ENCODE measurements at places on chromosomes 6 and 20.

- DNase-seq = no peak
Observed at GRCh38 chr6:30829639-30830255, 54.6 kb upstream of the DDR1 start.

DNA sequence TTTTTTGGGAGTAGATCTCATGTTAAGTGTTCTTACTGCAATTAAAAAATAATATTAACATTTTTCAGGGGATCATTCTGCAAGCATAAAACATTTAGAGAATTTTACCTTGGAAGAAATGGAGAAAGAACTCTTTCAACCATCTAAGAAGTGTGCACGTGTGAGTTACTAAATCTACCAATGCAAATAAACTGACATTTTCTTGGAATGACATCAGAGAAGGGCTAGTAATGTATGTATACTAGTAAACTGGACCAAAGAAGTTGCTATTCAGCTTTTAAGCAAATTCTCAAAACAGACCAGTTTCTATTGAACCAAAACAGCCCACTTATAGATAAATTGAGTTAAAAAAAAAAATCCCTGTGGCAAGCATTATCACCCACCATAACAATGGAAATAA is 191.2 kb downstream of the BTBD3 start:
- DNase-seq = no peak

GRCh38 chr6:52966101-52966500 is 29.0 kb downstream of the GSTA4 start:
- DNase-seq = no peak

DNA sequence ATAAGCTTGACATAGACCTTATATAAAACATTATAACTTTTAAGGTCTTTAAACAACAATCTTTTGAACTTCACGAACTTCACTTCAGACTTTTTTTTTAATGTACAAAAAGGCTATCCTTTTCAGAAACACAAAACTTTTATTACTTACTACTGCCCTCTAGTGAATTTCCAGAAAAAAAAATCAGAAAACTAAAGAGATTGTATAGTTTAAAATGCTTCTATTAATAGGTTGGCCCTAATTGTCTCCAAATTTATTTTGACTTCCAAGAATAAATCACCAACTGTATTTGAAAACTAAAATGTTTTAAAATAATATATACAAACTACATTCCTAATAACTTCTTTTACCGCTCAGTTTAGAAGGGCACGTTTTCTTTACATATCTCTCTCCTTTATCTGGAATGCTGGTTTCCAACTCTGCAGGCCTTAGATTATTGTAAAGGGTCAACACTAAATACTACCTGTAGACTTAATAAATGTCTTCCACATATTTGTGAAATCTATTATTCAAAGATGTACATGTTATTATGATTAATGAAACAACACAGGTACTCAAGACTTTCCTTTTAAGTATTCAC is 66.8 kb downstream of the LMBRD1 start:
- DNase-seq = no peak

DNA sequence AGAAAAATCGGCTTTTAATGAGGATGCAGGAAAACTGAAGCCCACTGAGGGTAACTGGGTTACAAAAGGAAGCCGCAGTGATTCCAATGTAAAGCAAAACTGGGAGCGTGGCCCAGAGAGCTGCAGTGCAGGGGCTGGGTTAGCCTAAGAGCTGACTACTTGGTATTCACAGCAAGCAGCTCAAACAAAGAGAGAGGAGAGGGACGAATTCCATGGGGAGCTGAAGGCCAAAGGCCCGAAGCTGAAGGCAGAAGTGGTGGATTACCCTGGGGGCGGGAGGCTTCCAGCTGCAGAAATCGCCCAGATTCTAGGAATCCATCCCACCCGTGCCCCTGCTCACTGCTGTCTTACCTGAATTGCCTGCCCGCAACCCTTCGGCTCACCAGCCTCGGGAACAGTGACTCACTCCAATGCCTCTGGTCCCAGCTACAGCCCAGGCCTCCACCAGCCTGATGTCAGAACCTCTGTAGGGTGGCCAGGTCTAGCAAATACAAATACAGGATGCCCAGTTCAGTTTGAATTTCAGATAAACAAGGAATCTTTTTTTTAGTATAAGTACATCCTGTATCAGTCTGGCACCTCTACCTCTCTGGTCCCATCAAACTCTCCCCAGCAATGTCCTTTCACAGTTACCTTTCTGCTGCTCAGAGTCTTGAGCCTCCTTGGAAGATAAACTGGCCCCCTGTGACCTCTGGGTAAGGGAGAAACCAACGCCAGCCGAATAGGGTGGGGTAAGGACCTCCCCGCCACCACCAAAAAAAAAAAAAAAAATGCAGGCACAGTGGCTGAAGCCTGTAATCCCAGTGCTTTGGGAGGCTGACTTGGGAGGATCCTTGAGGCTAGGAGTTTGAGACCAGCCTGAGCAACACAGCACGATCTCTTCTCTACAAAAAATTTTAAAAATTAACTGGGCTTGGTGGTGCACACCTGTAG is 14.6 kb upstream of the ZMYND8 start:
- no peak for DNase-seq

- no peak for DNase-seq
Observed at GRCh38 chr6:6125495-6125894, 118.8 kb upstream of the NRN1 start.

DNA sequence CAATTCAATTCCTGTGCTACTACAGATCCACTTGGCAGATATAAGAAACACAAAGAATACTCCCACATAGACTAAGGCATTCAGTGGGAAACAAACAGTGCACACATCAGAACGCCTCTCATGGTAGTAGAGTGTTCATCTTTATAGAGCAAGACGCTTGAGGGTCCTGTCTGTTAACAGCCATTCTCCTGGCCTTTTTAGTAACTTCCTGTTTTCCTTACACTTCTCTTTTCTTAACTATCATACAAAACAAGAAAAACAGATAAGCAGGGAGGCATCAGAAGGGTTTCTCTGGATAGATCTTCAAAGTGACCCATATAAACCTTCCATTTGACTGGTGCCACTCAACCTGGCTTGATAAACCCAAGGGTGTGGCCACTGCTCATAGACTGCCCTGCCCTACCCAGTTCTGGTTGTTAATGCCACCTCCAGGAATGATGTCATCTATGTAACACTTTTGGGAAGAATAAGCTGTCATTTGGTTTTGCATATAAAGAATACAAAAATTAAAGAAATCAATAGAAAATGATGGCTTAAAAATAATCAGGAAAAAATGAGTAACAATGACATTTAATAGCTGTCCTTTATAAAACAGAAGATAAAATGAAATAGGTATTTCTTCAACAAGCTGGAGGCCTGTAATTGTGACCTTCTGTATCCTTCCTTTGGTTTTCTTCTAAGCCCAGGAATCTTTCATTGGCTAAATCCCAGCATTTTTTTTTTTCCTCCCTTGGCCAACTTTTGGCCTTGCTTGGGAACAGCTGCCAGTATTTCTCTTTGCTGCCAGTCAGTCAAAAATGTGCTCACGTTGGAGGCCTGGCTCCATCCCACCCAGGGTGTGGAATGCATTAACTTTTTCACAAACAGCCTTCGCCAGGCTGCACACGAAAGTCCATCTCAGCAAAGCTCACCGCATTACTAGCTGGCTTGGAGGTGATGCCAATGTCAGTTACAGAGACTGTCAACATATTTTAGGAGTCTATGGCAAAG is 103.5 kb downstream of the GJA10 start:
- peak; percentile 30 for DNase-seq

- no peak for DNase-seq
Observed at GRCh38 chr6:170506446-170506845, 46.7 kb downstream of the PSMB1 start.

GRCh38 chr6:52352239-52353018 is 9.5 kb upstream of the PAQR8 start:
- DNase-seq = no peak

DNA sequence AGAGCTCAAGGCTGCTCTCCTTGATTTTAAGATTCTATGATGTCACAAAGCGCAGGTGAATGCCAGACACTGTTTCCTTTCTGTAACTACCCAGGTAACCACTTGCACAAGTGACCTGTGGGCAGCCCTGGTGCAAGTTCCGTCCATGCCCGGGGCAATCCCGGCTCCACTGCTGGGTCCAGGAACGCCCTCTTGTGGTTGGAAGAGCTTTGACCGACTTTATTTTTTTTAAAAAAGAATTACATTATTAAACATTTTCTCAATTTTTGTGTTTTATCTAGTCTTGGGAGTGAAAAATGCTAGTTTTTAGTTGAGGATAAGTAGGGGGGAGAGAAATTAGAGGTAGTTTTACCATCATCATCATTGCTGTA is 695.2 kb downstream of the QKI start:
- no peak for DNase-seq

- DNase-seq = no peak
Observed at GRCh38 chr20:39632176-39632575, 670.0 kb downstream of the DHX35 start.

DNA sequence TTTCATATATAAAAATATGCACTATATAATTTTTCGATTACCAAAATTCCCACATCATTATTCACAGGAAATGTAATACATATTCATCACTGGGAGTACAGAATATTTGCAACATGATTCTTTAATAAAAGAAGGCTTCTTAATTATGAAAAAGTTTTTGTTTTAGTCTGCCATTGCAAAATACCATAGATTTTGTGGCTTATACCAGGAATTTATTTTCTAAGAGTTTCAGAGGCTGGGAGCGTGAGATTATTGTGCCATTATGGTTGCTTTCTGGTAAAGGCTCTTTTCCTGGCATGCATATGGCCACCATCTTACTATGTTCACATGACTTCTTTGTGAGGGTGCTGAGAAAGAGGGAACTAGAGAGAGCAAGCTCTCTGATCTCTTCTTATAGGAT is 306.9 kb upstream of the ADGRB3 start:
- no peak for DNase-seq

DNA sequence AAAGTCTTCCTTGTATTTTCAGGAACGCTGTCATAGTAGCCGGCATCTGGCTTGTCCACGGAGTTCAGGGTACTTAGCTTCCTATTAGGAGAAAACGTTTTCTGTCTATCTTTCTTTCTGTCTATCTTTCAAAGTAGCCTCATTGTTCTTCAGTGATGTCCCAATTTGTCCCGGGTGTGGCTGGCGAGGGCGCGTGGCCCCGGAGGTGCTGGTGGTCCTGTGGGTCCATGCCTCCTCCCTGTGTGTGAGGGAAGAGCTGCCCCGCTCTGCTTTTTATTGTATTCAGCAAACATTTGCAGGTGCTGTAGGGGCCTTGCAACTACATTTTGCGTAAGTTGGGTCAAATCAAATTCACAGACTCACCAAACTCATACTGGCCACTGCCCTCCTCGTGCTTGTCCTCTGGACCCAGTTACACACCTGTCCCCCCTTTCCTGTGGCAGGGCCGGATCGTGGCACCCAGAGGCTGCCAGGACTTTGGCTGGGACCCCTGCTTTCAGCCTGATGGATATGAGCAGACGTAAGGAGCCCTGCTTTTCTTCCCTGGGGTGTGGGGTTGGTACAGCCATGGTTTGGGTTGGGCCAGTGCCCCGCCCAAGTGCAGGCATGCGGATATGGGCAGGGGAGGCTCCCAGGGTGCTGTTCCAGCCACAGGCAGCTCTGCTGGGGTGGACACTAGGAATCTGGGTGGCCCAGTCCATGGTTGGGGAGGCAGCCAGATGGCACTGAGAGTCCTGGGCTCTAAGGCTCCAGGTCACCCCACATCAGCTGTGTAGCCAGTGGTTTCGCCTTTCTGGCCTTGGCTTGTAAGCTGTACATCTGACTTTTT is 12.3 kb downstream of the ITPA start:
- no peak for DNase-seq

GRCh38 chr6:39608652-39609345 is 116.4 kb downstream of the KIF6 start:
- DNase-seq = no peak

DNA sequence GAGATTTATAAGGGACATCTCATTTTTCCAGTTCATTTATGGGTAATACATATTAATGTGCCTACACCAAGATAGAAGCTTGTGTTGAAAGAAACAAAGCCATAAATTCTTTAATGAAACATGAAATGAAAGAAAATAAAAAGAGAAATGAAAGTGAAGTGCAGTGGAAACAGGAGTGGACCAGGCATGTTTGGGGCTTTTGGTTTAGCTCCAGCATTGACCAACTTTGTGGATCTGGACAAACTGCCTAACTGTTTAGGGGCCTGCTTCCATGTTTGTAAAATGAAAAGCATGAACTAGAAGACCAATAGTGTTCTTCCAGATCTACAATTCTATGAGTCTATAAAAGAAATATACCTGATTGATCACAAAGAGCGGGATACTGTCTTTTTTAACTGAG is 124.9 kb downstream of the GJA10 start:
- DNase-seq = no peak

DNA sequence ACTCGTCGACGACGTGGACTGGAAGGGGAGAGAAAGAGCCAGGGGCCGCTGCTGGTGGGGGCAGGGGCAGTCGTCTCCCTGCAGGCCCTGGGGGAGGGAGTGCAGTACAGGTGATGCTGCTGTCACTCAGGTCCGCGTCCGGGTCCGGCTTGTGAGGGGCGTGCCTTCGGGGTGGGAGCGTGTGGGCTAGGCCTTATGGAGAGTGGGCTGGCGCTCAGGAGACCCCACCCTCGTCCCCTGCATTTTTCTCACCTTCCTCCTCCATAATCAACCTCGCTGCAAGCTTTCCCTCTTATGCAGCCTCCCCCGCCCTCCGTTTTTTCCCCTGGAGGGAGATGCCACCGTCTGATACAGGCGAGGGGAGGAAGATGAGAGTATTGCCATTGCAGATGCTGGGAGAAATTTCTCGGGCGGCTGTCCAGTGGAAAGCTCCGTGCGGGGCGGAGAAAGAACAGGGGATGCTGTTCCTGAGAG is 632 bp downstream of the PCMT1 start:
- peak; percentile 42 for DNase-seq

GRCh38 chr6:167684276-167685104 is 142.2 kb upstream of the AFDN start:
- DNase-seq = no peak

DNA sequence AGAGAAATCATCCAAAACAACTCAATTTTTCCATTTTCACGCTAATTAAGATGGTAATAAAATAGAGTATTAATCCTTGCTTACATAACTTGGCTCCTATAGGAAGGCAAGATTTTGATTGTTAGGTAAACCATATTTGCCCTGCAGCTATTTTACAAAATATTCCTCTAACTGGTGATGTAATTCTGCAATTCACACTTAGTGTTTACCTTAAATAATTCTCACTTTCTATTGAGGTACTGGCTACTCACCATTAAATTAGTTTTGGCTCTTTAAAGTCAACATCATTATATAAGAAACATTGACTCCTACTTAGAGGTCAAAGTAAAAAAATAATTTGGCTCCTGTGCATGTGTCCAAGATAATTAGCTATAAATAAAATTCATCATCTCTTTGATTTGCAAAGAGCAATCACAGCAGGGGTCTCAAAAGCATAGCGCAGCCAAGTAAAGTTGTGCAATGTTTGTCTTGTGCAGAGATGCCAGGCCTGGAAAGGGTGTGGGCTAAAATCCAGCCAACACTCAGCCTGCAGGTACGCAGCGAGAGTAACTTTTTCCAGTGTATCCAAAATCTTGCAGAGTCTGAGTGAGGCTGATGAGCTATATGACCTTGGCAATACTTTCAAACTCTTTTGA is 501.2 kb downstream of the MMUT start:
- no peak for DNase-seq

Data from hindlimb muscle (tissue), 1 donor.